ENCODE measurements at places on chromosomes 13 and 19. TPM values are rescaled to one million over a fixed set of nuclear protein-coding genes. Genes with fewer than 3 reads are reported as not detected.
A peak's percentile ranks its signal among the peaks of the same experiment; 100 is the strongest.

DYRK1B gene
- 19.0 TPM for total RNA-seq

DNA sequence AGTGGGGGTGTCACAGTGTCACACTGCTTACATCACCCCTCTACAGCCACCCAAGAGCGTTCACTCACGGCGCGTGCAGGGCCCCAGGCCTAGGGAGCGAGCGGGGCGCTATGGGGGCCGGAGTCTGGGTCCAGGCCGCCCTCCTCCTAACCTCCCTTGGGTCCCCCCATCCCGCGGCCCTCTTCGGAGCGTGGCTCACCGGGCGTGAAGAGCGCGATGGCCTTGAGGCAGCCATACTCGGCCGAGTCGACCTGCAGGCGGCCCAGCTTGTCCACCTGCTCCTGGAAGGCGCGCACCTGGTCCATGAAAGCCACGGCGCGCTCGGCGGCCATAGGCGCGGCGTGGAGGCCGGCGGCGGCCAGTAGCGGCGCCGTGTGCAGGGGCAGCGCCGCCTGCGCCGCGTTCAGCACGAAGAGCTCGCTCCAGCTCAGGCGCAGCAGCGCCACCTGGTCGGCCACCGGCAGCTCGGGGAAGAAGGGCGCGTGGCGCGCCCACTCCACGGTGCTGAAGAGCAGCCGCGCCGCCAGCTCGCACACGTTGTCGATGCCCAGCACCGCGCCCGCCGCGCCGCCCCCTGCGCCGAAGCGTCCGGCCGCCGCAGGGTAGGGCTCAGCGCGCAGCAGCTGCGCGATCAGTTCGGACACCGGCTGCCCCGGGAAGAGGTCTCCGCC, 9.4 kb downstream of the OCEL1 start:
- peak; percentile 76 for DNase-seq

DNA sequence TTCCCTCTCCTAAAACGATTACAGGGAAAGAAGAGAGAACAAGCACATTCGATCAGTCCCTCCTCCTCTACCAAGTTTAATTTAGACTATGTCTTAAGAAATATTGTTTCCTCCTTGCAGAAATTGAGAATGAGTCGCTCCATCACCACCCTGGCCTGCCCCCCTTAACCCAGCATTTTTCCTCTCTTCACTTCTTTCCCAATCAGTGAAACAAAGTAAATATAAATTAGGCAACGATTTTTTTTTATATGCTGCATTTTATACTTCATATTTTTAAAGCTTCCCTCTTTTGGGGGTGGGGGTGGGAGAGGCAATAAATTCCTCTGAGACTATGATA, 300.0 kb downstream of the SPRY2 start:
- no peak for DNase-seq

PRTN3 gene
- not detected for total RNA-seq

BRME1 gene
- total RNA-seq, result 1.0 TPM

DNA sequence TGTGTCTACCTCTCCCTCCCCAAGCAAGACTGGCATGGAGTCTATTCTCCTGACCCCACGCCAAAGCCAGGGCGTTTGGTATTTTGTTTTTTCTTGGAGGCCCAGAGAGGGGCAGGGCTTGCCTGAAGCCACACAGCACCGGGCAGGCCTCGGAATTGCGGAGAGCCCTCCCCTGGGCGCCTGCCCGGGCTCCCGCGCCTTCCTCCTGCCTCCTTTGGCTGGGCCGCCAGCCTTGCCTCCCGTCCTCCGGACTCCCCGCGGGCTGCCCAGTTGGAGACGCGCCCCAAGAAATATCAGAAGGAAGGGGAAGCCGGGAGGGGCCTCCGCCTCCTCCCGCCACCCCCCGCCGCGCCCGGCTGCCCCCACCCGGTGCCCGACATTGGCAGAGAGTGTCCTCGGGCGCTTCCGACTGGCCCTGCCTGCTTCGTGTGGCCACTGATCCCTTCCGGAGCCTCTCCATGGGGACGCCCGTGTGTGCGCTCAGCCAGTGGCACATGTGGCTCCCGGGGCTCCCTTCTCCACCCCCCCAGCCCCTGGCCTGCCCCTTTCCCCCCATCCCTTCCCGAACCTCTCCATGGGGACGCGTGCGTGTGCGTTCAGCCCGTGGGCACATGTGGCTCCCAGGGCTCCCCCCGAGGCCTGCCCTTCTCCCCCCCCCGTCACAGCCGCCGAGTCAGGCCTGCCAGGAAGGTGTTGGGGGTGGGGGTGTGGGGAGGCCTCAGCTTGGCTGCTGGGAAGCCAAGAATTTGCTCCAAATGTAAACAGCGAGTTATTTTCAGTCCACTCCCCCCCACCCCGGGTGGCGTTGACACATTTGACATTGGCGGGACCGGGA, 37.3 kb downstream of the NFIC start:
- DNase-seq, result no peak

PVR gene
- 0.95 TPM for total RNA-seq

- no peak for DNase-seq
These were observed 24.6 kb downstream of the FLT1 start for GRCh38 chr13:28470296-28470695.

DNA sequence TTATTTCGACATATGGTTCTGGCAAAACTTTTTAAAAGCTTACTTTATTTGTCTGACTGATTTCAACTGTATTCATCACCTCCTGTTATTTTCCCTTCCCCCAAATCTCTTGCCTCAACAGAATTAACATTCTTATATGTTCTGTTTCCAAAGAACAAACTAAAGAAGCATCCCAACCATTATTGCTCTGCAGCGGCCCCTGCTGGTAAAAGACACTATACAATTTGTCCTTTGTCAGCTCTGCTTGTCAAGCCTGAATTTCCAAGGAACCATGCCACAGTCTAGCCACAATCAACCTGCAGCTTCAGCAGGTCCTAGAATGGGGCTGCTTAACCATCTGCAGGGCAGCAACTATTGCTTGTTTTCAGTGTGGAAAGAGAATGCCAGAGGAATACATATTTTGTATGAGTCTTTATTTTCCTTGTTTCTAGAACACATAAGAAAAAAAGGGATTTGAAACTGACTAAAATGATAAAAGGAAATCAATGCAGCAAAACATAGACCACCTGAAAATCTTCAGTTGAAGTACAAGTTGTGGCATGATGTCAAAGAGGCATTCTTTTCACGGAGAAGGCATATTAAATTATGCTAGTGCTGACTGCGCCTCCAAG, 845.3 kb downstream of the DIAPH3 start:
- DNase-seq, result no peak

DNA sequence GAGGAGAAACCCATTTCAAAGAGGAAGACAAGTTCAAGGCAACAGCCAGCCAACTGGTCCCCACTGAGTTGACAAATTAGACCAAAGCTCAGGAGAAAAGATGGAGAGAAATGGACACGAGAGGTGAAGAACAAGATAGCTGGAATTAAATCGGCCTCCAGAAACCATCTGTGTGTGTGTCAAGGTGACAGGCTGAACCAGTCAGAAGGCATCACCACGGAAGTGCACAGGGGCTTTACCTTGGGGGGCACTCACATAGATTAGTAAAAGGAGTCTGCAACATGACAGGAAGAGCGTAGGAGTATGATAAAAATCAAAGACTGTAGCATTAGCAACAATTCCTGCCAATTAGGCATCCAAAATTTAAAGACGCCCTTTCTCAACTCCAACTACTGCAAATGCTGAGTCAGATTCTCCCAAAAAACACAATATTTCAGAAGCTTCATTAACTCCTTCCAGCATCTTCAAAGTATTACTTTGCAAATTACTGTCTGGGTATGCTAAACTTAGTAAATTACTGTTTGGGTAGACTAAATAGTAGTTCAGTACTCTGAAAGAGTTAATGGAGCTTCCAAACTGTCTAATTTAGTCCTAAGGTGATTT, 66.2 kb downstream of the FOXO1 start:
- DNase-seq, result no peak

GRCh38 chr13:67554286-67554685, 324.1 kb upstream of the PCDH9 start:
- DNase-seq, result no peak

DIAPH3 gene
- total RNA-seq, result 0.06 TPM

GRCh38 chr13:74187564-74187963, 53.4 kb upstream of the KLF12 start:
- DNase-seq, result no peak

DNA sequence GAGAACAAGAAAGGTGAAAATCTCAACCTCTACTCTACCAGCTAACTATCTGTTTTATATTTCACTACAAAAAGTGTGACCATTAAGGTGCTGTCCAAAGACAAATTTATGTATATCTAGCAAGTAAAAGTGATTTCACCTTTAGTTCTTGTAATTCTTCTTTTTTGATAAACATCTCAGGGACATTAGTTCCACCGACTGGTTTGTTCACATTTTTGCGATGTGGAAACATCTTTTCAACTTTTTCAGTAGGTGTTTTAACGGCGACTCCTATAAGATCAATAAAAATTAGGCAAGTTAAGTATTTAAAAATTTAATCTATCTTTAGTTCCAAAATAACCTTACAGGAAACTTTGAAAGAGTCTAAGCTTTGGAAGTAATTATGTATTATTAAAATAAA, 33.3 kb downstream of the CLDN10 start:
- no peak for DNase-seq

DNA sequence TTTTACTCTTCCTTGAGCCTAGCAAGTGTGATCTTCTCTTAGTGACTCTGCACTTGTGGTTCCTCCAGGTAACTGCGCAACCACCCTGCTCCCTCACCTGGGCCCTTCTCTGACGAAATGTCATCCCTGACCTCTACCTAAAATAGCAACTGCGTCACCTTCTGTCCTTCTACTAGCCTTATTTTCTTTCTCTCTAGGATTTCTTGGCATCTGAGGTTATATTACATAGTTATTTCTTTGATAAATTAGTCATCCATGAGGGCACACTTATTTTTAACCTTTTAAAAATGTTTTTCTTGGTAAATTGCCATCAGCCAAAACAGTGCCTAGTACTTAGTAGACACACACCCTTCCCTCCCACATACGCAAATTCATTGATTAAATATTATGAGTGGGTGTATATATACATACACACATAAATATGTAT, 355.5 kb downstream of the ENOX1 start:
- no peak for DNase-seq

GRCh38 chr19:50199259-50199555, 4.2 kb upstream of the MYH14 start:
- DNase-seq, result no peak

- DNase-seq, result no peak
These were observed 24.8 kb downstream of the MAP4K1 start for GRCh38 chr19:38592940-38593339.

GRCh38 chr13:35716186-35716585, 239.7 kb upstream of the MAB21L1 start:
- no peak for DNase-seq

GRCh38 chr13:80160110-80160509, 180.8 kb downstream of the SPRY2 start:
- DNase-seq, result no peak

PSG11 gene
- total RNA-seq, result not detected

WDR88 gene
- total RNA-seq, result not detected

Measured in CD8-positive, alpha-beta T cell (primary cell).